Immature natural killer cell (primary cell): ENCODE measurements at places on chromosomes 11 and 22.

GRCh38 chr11:103631841-103632240, 404.6 kb upstream of the DDI1 start:
- H3K4me3 ChIP-seq = no peak overlapping the region
- H3K36me3 ChIP-seq = no peaks in the 10 kb centered on the region
- no peak overlapping the region for H3K27ac ChIP-seq
- DNase-seq = no peak
- H3K27me3 ChIP-seq = peaks cover 2% of the 10 kb centered on the region
- no peaks in the 10 kb centered on the region for H3K4me1 ChIP-seq

DNA sequence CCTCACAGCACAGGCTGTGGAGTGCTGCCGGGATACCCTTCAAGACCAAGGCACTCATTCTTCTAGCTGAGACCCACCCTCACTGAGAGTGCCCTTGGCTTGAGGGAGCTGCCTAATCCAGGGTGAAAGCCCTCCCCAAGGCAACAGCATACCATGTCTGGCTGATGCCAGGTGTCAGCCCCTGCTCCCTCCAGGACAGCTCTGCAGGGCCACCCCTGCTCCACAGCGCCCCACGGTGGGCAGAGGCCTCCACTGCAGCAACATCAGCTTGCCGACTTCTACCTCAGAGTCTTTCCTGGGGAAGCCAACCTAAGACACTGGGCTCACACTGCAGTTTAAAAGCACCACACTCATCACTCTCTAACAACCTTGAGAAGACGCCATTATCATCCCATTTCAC, 29.0 kb downstream of the TTLL1 start:
- H3K4me3 ChIP-seq = no peak overlapping the region
- no peaks in the 10 kb centered on the region for H3K27me3 ChIP-seq
- H3K36me3 ChIP-seq = peaks cover 16% of the 10 kb centered on the region
- DNase-seq = no peak
- no peaks in the 10 kb centered on the region for H3K4me1 ChIP-seq

DNA sequence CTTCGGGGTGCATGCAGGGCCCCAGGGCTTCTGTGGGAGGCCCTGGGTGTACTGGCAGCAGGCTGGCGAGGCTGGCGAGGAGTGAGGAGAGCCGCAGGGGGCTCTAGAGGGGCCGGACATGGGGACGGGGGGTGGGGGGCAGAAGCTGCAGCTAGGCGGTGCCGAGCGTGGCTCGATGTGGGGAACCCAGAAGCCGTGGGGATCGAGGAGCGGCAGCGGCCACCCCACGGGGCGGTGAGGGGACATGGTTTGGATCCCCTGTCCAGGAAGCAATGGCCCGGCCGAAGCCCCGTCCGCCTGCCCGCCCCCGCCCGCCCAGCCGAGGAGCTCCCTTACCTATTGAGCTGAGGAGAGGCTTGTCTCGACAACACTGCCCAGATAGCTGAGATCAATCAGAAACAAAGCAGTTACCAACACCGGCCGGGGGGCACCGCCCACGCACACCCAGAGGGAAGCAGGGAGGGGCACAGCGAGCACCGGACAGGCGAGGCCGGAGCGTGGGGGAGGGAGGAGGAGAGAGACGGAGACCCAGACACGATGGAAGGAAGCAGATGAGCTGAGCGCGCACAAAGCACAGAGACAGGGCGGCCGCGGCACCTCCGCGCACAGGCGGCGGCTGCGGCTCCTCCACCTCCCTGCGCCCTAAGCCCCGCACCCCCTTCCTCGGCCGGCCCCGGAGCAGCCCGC, 38.7 kb downstream of the IGSF9B start:
- no peak overlapping the region for H3K27ac ChIP-seq
- H3K27me3 ChIP-seq = no peaks in the 10 kb centered on the region
- H3K36me3 ChIP-seq = no peaks in the 10 kb centered on the region

- no peak overlapping the region for H3K27ac ChIP-seq
- peaks cover 2% of the 10 kb centered on the region for H3K27me3 ChIP-seq
- H3K36me3 ChIP-seq = no peaks in the 10 kb centered on the region
- no peak overlapping the region for H3K4me3 ChIP-seq
Measured at GRCh38 chr11:64092111-64092760, 56.5 kb downstream of the FLRT1 start.

- no peak overlapping the region for H3K4me3 ChIP-seq
- H3K36me3 ChIP-seq = no peaks in the 10 kb centered on the region
- peaks cover 2% of the 10 kb centered on the region for H3K27me3 ChIP-seq
- DNase-seq = no peak
- no peak overlapping the region for H3K27ac ChIP-seq
- no peaks in the 10 kb centered on the region for H3K4me1 ChIP-seq
Measured at GRCh38 chr11:119843877-119844276, 114.9 kb upstream of the NECTIN1 start.
